Stimulated activated CD8-positive, alpha-beta memory T cell treated with anti-CD3 and anti-CD28 coated beads, Interleukin-12 subunit alpha, Interleukin-12 subunit beta, amount 100 ng/mL, for 1 hour (primary cell): ENCODE measurements at places on chromosomes 6 and 20.

DNA sequence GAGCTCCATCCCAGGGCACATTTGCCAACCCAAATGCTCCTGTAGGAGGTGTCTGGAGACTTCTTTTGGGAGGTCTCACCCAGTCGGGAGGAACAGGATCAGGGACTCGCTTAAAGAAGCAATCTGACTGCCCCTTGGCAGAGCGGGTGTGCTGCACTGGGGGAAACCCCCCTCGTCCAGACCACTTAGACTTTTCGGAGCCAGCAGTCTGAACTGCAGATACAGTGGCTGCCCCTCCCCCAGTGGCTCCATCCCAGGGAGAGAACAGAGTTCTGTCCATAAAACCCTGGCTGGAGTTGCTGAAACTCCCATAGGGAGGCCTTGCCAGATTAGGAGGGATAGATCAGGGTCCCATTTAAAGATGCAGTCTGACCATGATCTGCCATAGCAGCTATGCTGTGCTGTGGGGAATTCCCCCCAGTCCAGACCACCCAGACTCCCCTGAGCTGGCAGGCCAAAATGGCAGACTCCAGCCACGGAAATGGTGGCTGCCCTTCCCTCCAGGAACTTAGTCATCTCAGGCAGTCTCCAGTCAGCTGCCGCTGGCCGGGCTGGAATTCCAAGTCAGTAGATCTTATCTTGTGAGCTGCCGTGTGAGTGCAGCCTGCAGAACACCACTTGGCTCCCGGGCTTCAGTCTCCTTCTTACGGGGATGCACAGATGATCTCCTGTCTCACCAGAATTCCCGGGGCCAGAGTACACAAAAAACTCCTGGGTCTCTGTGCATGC, 278.1 kb upstream of the SASH1 start:
- no peak for DNase-seq

DNA sequence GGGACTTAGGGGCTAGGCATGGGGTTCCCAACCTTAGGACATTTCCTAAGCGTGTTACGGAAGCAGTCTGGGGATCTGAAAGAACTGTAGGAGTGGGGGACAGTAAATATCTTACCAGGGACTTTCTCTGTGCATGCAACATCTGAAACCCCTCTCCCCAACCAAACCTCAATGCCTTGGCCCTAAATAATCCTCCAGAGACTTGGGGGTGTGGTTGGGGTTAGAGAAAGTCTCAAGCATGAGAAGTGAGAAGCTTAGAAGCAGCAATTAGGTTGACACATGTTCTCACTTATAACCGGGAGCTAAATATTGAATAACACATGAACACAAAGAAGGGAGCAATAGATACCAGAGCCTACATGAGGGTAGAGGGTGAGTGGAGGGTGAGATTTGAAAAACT, 74.7 kb downstream of the HTR1E start:
- DNase-seq, result no peak

GRCh38 chr6:26329763-26330511, 35.1 kb upstream of the BTN3A2 start:
- no peak for DNase-seq

GRCh38 chr6:15080895-15081294, 165.0 kb upstream of the JARID2 start:
- DNase-seq, result no peak

- DNase-seq, result no peak
Observed at GRCh38 chr6:51753635-51754034, 333.8 kb downstream of the PKHD1 start.

GRCh38 chr20:53162251-53162835, 190.2 kb downstream of the TSHZ2 start:
- no peak for DNase-seq

- no peak for DNase-seq
Observed at GRCh38 chr6:160217073-160217472, 41.5 kb downstream of the SLC22A2 start.

- DNase-seq, result no peak
Observed at GRCh38 chr6:29705389-29706231, 17.6 kb upstream of the HLA-F start.

DNA sequence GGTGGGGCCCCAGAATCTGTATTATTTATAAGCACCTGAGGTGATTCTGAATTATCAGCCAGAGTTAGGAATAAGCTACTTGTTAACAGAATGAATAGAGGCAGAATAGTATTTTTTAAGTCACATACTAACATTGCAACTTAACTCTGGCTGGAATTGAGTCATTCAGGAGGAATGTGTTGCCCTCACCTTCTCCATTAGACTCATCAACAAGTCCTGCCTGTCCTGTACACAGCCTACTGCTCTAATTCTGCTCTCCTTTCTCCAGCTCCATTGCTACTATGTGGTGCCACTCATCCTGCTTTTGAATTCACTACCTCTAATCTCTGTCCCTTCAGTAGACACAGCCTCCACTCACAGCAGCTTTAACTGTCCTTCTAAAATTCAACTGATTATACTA, 669.4 kb downstream of the DHX35 start:
- no peak for DNase-seq

DNA sequence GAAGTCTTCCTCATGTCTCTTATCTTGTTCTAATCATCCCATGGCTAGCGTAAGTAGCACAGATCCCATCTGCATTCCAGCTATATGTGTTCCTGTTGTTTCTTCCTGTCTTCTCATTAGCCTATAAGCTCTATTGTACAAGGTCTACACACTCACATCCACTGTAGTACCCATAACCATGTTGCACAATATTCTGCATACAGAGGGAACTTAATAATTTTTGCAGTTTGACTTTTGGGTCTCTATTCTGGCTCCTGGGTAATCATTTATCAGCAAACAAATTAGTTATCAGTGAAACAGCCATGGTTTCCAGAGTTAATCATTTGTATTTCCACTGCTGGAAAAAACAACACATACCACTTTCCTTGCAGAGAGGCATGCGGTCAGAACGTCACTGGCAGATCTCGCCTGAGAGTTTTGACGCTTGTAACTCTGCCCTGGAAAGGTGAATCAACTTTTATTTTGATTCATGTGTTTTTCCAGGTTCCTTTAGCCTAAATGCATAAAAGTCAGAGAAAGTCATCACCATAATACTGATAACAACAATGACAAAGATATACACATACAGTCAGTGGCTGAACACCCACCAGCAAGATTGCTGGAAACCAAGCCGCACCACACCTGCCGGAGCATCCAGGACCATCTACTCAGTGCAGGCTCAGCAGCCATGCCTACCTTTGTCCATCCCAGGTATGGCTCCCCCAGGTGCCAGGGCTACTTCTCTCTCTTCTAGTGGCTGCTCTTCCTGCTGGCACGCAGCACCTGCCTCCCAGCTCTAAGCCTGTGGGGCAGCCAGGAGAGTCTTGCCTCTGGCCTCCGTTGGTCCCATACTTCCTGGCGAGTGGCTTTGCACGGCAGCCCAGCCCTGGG, 158.2 kb downstream of the QRSL1 start:
- DNase-seq, result no peak

GRCh38 chr6:149112976-149113375, 204.5 kb upstream of the TAB2 start:
- no peak for DNase-seq

DNA sequence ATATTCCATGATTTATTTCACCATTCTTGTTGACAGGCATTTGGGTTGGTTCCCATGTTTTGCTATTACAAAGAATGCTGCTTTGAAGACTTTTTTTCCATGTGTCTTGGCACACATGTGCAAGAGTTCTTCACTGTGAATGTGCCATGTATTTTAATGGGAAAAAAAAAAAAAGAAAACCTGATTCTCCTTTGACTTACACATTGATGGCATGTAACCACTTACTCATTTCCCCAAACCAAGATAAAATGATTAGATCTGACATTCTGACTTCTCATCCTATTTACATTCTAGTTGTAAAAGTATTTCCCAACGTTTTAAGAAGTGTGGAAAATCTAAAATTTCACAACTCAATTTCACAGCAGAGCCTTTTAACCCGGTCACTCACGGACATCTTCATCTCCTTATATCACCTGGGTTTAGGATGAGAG, 4.4 kb downstream of the CAP2 start:
- DNase-seq, result no peak

GRCh38 chr20:3794701-3795420, 1.2 kb upstream of the CDC25B start:
- no peak for DNase-seq

GRCh38 chr6:135871878-135872277, 20.4 kb downstream of the PDE7B start:
- DNase-seq, result no peak

DNA sequence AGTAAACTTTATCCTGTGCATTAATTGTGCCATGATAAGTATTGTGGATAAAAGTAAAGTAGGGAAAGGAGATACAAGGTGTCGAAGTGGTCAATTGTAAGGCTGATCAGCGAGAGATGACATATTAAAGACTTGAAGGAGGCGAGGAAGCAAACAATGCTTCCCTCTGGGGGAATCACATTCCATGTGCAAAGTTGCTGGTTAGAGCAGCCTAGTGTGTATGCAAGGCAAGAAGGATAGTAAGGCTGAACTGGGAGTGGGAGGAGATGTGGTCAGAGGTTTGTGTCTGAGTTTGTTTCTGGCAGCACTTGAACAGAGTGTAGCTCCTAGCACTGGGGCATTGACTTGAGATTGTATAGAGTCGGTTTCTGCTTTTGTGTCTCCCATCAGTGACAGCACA, 122.9 kb downstream of the SLC35F1 start:
- no peak for DNase-seq

DNA sequence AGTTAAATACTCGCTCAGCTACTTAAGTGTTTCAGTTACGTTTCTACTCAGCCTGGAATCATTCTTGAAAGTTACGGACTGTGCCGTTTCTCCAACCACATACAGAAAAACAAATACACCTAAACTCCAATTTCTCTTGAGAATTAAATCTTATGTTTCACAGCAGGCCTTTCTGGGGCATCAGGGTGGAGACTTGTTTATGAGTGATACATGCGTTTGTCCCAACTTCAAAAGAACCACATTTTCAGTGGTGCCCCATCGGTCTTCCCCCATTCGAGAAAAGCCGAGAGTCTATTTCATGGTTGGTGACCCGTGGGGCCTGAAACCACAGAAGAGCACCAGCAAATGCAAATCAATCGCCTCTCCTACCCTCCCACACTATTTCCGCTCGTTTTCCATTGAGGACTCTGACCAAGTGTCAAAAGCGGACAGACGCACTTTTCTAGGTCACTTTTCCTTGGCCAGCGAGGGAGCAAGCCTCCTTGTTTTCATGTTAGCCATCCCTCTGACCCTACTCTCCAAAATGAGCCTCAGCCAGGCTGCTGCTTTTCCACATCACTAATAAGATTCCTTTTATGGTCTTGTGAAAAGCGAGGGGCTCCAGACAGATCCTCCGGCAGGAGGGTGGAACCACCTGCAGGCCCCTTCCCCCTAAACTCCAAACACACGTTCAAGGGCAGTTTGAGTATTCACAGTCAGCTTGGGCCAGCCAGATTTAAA, 3.1 kb downstream of the JAG1 start:
- no peak for DNase-seq

DNA sequence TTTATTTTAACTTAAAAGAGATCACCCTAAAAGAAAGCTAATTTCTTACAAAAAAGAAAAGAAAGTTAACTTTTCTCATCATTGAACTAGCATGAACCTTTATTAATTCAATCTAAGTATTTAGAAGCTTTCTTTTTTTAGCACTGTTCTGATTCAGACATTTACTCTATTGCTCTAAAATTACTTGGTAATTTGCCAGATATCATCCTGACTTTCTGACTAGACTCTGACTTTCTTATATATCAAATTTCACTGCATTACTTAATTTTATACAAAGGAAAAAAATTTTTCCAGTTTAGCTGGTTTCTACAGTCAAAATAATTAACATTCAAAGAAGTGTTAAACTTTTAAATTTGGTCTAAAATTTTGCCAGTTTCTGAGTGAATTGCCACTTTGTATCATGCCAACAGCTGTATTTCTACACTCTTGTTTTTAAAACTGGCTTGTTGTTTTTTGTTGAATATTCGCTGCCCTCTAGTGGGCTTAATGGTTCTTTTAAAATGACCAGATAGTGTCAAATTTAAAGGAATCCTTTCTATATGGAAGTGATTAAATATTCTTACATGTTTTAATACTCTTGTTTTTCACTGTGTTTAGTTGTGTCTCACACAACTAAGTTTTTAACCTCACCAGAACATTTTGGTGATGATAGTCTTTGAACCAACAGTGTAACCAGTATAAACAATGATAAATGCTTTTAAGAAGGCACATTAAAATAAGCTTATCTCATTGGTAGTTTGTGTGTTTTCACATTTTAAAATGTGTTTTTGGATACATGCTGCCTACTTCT, 102.0 kb downstream of the POPDC3 start:
- DNase-seq, result no peak

GRCh38 chr6:7805850-7806214, 79.9 kb downstream of the BMP6 start:
- no peak for DNase-seq

- no peak for DNase-seq
Observed at GRCh38 chr6:39772559-39773273, 19.5 kb upstream of the DAAM2 start.

- DNase-seq, result no peak
Observed at GRCh38 chr6:152571089-152571488, 66.1 kb downstream of the SYNE1 start.

- no peak for DNase-seq
Observed at GRCh38 chr6:392441-393390, 1.2 kb downstream of the IRF4 start.

DNA sequence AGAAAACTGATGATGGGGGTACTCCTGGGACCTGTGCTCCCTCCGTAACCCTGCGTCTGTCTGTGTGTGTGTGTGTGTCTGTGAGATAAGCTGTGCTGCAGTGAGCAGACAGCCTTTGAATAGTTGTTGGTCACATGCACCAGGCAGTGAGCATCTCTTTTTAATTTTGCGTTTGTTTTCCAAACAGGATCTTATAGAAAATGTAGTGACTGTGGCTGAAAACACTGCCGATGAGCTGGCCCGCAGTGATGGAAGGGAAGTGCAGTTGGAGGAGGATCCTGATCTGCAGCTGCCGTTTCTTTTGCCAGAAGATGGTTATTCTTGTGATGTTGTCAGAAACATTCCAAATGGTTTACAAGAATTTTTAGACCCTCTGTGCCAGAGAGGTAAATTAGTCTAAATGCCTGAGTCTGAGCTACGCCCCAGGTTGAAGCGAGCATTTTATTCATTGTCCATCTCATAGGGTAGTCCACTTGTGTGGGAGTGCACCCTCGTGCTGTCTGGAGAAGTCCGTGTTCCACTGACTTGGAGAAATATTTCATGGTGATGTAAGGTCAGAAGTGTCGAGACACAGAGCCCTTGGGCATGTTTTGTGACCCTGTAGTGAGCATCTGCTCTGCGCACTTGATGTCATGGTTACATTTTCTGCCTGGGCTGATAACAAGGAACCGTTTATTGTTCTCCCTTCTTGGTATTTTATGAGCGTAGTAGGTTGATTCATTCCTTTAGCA, 78.8 kb upstream of the KIF25 start:
- no peak for DNase-seq

GRCh38 chr6:46555129-46555528, 63.9 kb upstream of the RCAN2 start:
- no peak for DNase-seq

- DNase-seq, result no peak
Observed at GRCh38 chr6:157269261-157269794, 54.0 kb downstream of the TMEM242 start.

- no peak for DNase-seq
Observed at GRCh38 chr6:148803979-148804378, 57.1 kb downstream of the UST start.
